Skin of body (tissue), 3 donors: ENCODE measurements at places on chromosomes 4 and X.

DNA sequence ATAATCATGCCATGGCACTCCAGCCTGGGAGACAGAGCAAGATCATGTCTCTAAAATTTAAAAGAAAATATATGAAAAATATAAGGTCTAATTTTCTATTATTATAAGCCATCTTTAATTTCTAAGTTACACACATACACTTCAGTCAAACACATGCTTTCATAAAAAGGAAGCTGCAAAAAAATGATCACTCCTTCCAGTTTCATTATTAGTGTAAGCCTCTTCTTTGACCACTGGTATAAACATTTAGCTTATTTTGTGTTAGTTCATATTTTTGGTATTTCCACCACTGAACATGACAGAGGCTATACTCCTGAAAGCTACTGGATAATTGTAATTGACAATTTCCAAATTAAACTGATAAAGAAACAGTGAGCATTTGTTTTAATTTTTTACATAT, 163.3 kb upstream of the USP38 start:
- DNase-seq: no peak

DNA sequence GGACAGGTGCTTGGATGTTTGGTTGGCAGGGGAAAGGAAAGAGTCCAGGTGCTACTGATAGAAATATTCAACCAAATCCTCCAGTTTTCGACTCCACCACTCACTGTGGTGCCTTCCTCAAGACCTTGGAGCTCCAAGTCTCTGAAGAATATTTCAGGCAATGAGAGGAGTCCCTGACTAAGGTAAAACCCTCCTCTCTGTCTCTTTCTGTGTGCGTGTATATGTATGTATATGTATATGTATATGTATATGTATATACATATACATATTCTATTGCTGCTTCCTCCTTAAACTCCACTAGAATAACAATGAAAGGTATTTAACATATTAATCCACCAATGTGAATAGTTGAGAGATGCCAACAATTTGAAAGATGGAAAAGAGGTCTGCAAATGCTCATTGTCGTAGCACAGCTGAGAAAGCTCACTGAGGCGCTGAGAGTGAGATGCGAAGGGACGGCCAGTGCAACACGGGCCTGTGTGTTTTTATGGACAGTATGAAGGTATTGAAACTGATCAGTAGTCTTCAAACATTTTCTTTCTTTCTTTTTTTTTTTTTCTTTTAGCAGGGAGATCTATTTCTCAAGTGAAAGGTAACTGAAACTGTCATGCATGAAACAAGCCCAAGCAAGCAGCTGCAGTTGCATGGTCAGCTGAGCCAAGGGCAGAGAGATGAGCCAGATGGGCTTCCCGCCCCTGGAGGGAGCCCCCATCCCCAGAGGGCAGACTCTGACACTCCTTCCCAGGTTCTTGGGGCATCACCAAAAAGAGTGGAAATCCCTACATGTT, 41.1 kb upstream of the HS3ST1 start:
- DNase-seq: no peak

- no peak for DNase-seq
These were observed 4.7 kb downstream of the ZXDB start for GRCh38 chrX:57596516-57596915.

DNA sequence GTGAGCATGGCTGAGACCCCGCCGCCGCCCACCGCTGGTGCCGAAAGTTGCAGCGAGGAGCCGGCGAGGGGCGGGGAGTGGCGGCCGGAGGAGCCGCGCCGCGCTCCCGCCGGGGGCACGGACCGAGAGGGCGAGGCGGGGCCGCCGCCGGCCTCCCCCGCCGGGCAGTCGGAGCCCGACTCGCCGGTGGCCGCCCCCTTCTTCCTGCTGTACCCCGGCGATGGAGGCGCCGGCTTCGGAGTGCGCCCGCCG, 16.5 kb downstream of the UTP3 start:
- no peak for DNase-seq

GRCh38 chr4:107619731-107620130, 100.3 kb downstream of the PAPSS1 start:
- no peak for DNase-seq

DNA sequence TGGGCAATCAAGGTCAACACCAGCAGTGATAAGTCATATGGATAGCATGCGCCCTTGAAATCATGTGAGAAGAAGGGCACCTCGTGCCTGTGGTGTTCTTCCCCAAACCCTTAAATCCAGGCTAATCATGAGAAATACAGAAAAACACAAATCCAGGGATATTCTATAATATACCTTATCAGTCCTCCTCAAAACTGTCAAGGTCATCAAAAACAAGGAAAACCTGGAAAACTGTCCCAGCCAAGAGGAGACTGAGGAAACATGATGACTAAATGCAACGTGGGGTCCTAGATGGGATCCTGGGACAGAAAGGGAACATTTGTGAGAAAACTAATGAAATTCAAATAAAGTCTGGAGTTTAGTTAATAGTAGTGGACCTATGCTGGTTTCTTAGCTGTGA, 201.8 kb upstream of the FAM9B start:
- no peak for DNase-seq

DNA sequence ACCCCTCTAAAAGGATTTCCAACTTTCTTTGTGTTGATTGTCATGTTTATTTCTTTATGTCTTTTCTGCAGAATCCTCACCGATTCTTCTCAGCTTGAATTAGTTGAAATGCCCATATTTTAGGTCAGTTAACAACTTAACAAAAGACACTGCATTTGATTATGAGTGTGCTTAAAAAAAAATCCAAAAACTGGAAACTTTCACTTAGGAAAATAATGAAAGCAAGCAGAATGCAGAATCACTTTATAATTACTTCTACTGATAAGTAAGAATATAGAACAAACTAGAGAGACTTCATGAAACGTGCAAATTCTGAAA, 111.0 kb upstream of the PTPN13 start:
- no peak for DNase-seq

DNA sequence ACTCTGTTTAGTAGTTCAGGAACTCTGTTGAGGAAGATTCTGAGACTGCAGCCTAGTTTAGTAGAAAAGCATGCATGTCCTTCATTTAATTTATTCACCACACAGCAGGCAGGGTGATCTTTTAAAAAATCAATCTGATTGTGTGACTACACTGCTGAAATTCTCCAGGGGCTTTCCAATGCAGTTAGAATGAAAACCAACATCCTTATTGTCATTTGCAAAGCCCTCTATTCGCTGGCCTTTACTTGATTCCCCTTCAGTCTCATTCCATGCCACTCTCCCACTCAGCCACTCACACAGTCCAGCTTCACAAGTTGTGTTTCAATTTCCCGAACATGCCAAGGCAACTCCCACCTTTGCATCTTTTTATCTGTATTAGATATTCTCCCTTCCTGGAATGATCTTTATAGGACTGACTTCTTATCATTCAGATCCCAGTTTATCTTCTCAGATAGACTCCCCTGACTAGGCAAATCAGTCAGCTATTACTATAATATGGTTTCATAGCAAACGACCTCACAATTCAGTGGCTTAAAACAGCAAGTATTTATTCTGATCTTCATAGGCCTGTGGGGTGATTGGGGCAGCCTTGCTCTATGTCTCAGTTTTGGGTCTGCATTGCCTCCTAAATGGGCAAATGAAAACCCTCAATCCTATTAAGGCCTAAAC, 21.3 kb upstream of the FTHL17 start:
- no peak for DNase-seq

- no peak for DNase-seq
These were observed 48.6 kb upstream of the ARSJ start for GRCh38 chr4:114028071-114028470.

DNA sequence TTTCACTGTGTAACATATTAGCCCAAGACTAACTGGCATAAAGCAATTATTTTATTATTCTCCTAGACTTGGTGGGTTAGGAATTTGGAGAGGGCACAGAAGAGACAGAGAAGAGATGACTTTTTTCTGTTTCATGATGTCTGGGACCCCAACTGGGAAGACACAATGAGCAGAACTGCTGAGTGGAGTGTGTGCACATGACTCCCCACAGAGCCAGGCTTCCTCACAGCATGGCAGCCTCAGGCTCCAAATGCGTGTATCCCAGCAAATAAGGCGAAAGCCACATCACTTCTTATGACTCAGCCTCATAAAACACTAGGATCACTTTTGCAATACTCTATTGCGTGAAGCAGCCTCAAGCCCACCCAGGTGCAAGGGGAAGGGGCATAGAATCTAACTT, 68.4 kb downstream of the MFAP3L start:
- no peak for DNase-seq

DNA sequence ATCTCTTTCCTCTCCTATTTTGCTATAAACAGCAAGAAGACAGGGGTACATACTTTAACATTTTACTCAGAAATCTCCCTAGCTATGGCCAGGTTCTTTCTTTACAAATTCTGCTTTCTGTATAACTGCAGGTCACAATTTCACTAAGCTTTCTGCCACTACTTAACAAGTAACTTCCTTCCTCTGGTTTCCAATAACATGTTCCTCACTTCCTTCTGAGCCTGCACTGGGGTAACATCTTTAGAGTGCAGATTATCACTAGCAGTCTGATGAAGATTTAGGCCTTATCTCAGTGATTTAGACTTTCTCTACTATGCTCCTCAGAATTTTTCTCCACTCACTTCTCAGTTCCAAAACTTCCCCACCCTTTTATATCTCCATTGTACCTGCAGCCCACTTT, 1930.5 kb upstream of the AGA start:
- no peak for DNase-seq

DNA sequence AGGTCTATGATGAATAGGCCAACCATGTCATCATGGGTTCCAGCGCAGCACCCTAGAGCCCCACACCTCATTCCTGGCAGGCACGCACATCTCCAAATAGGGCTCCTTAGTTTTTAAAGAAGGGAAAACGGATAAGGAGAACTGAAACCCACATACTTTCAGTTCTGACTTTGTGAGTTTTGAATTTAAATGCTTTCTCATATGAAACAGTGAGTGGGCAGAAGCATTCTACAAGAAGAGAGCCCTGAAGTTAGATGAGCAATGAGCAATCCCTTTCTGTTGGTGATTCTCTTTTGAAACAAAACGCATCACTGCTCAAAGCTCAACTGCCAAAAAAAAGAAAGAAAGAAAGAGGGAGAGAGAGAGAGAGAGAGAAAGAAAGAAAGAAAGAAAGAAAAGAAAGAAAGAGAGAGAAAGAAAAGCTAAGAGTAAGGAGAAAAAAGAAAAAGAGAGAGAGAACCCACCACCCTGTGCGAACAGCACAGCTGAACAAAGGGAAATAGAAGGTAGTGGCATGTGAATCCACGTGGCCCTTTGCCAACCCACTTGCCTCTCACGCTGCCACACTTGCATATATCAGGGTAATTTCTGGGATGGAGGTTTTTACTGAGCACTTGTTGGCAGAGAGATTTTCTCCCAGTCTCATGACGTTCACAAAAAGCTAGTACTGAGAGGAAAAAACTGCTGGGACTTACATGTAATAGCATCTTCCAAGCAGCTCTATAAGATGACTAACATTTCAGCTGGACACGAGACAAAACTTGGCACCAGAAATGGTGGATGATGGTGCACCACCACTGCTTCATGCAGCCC, 31.0 kb downstream of the TMSB4X start:
- DNase-seq: no peak

GRCh38 chrX:8319359-8319758, 145.3 kb upstream of the VCX3B start:
- no peak for DNase-seq
